ENCODE measurements at places on chromosomes 1 and 21. TPM values are rescaled to one million over a fixed set of nuclear protein-coding genes. Genes with fewer than 3 reads are reported as not detected.

- no peak overlapping the region for H3K27ac ChIP-seq
- peaks cover 20% of the 10 kb centered on the region for H3K36me3 ChIP-seq
- DNase-seq, result no peak
- peaks cover 3% of the 10 kb centered on the region for H3K27me3 ChIP-seq
- peaks cover 6% of the 10 kb centered on the region for H3K4me1 ChIP-seq
These were observed 142.1 kb downstream of the MRPS6 start for GRCh38 chr21:34215501-34215900.

DNA sequence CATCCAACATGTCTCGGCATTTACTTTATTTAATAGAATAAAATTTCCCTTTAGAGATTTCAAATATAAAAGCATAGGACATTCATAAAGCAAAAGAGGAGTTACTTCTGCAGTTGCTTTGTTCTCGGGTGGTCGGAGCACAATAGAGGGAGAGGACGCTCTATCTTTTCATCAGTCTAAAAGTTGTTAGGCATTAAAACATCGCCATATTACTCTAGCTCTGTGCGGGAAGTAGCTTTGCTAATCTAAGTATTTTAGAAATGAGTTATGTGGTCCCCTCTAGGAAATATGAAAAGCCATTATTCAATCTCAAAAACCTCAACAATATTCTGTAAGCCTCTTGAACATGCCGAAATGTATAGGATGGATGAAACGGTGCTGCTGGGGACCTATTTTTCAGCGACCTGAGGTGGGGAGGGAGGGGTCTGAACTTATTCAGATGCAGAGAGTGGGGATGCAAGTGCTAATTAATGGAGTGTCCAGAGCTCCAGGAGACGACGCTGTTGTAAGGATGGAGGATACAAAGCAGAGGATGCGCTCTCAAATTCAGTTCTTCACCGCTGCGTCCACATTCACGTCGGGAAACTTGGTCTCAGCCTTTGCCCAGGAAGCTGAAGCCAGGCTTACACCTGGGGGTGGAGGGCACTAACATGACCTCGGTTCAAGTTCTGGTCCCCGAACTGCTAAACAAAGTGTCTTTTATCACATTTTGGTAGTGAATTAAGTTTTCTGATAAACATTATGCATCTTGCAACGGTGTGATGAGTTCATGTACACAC lies 6.3 kb downstream of the CDKN2C start:
- H3K36me3 ChIP-seq, result peaks cover 11% of the 10 kb centered on the region
- DNase-seq, result no peak
- no peaks in the 10 kb centered on the region for H3K27me3 ChIP-seq
- peak overlapping the region; percentile 91 for H3K4me3 ChIP-seq
- peak overlapping the region; percentile 81 for H3K27ac ChIP-seq
- H3K4me1 ChIP-seq, result peaks cover 24% of the 10 kb centered on the region

GRCh38 chr1:248792342-248792741 lies 33.4 kb downstream of the SH3BP5L start:
- H3K27ac ChIP-seq, result no peak overlapping the region
- peaks cover 7% of the 10 kb centered on the region for H3K4me1 ChIP-seq
- H3K36me3 ChIP-seq, result peaks cover 6% of the 10 kb centered on the region
- H3K27me3 ChIP-seq, result peaks cover 6% of the 10 kb centered on the region

GRCh38 chr1:183278739-183279591 lies 92.9 kb downstream of the LAMC2 start:
- no peaks in the 10 kb centered on the region for H3K36me3 ChIP-seq
- H3K4me1 ChIP-seq, result peaks cover 2% of the 10 kb centered on the region
- DNase-seq, result no peak
- no peaks in the 10 kb centered on the region for H3K27me3 ChIP-seq

GRCh38 chr1:113140588-113141446 lies 67.8 kb downstream of the LRIG2 start:
- DNase-seq, result no peak
- H3K27ac ChIP-seq, result no peak overlapping the region
- no peaks in the 10 kb centered on the region for H3K36me3 ChIP-seq
- no peak overlapping the region for H3K4me3 ChIP-seq

DNA sequence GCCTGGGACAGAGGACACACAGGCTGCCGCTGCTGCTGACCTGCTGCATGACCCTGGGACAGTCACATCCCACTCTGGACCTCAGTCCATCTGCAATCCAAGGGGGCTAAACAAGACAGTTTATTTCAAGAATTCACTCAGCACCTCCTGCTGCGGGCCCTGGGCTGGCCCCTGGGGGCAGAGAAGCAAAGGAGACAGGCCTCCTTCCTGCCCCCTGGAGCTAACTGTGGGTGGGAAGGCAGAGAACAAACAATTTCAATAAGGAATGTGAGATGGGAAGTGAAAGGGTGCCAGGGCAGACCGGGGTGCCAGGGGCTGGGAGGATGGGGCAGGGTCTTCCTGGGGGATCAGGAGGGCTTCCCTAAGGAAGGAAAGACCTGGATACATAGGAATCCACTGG lies 60.0 kb downstream of the TAS1R2 start:
- H3K4me1 ChIP-seq, result no peaks in the 10 kb centered on the region
- no peak overlapping the region for H3K4me3 ChIP-seq
- H3K27me3 ChIP-seq, result peaks cover 18% of the 10 kb centered on the region
- DNase-seq, result no peak

GRCh38 chr1:67013573-67013972 lies 40.4 kb downstream of the SLC35D1 start:
- no peaks in the 10 kb centered on the region for H3K27me3 ChIP-seq
- H3K36me3 ChIP-seq, result peaks cover 27% of the 10 kb centered on the region

- H3K27ac ChIP-seq, result no peak overlapping the region
- H3K36me3 ChIP-seq, result no peaks in the 10 kb centered on the region
- no peak overlapping the region for H3K4me3 ChIP-seq
- DNase-seq, result no peak
- H3K27me3 ChIP-seq, result peaks cover 36% of the 10 kb centered on the region
These were observed 313.6 kb downstream of the HHIPL2 start for GRCh38 chr1:222234351-222234750.

- H3K27ac ChIP-seq, result peak overlapping the region; percentile 87
- H3K4me3 ChIP-seq, result peak overlapping the region; percentile 89
- H3K4me1 ChIP-seq, result peaks cover 49% of the 10 kb centered on the region
- no peak for DNase-seq
- no peaks in the 10 kb centered on the region for H3K27me3 ChIP-seq
These were observed 41.7 kb downstream of the MRPL39 start for GRCh38 chr21:25565272-25566211.

GRCh38 chr1:46368791-46369190 lies 25.3 kb upstream of the FAAH start:
- no peaks in the 10 kb centered on the region for H3K27me3 ChIP-seq
- H3K27ac ChIP-seq, result no peak overlapping the region
- peaks cover 18% of the 10 kb centered on the region for H3K36me3 ChIP-seq
- peaks cover 9% of the 10 kb centered on the region for H3K4me1 ChIP-seq

DNA sequence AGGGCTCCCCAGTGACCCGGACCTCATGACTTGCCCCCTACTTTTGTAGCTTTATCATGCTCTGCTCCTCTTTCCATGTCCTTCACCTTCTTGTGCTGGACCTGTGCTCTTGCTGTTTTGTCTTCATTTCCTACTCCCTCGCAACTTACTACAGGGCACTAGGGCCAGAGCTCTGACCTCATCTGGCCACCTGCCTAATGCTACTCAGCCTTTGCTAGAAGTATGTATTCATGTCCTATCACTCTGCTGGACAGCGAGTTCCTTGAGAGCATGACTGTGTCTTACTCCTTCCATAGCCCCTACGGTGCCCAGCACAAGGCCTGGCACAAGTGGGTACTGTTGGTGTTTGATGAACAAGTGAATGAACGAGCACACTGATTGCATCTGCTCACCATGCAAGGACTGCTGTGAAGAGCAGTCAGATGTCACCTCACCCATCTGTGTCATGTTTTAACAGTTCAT lies 1.9 kb downstream of the MTFR1L start:
- no peak for DNase-seq
- peak overlapping the region; percentile 88 for H3K27ac ChIP-seq
- no peaks in the 10 kb centered on the region for H3K36me3 ChIP-seq

DNA sequence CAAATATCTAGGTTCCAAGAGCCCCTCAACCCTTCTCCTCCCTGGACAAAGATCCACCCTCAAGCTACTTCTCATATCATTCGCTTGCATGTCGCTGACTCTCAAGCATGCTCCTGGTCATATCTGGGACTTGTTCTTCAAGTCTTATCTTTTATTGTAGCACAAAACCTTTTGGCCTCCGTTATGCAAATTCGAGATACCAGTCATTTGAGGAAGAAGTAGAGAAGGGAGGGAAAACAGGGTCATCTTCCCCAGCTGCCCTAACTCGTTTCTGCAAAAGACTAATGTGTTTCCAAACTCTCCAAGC lies 63.8 kb upstream of the ETS2 start:
- peaks cover 13% of the 10 kb centered on the region for H3K27me3 ChIP-seq
- no peaks in the 10 kb centered on the region for H3K36me3 ChIP-seq
- H3K4me1 ChIP-seq, result peaks cover 3% of the 10 kb centered on the region
- no peak for DNase-seq
- H3K27ac ChIP-seq, result no peak overlapping the region
- H3K4me3 ChIP-seq, result no peak overlapping the region

DNA sequence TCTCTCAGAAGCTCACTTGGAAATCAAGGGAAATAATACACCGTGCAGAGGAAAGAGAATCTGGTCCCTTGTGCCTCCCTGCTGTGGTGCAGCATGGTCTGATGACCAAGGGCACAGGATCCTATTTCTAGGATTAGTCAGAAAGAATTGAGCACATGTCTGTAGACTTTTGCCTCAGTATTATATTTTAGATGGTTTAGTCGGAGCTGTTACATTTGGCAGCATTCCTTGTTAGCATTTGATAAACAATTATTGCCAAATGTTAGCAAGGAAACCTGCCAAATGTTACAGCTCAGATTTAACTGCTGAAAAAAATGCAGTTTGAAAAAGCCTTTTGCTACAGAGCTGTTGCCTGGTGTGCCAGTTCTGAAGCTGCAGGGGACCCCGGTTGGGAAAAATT lies 183.5 kb upstream of the DPYD start:
- H3K36me3 ChIP-seq, result peaks cover 24% of the 10 kb centered on the region
- H3K4me3 ChIP-seq, result no peak overlapping the region
- DNase-seq, result no peak
- H3K27me3 ChIP-seq, result peaks cover 10% of the 10 kb centered on the region
- H3K4me1 ChIP-seq, result peaks cover 8% of the 10 kb centered on the region

- peaks cover 2% of the 10 kb centered on the region for H3K4me1 ChIP-seq
- no peaks in the 10 kb centered on the region for H3K27me3 ChIP-seq
- no peak overlapping the region for H3K4me3 ChIP-seq
- DNase-seq, result no peak
These were observed 38.9 kb downstream of the WARS2 start for GRCh38 chr1:119101563-119101962.

Gene LCE1B
- total RNA-seq, result not detected

Gene F5
- 0.55 TPM for total RNA-seq

Gene RBP7
- not detected for total RNA-seq

Gene KIAA0040
- 11.2 TPM for total RNA-seq

Gene FABP3
- not detected for total RNA-seq

Gene ZSCAN20
- total RNA-seq, result 6.2 TPM

Gene TRIM67
- total RNA-seq, result not detected
